ENCODE measurements at places on chromosomes 7 and 10. TPM values are rescaled to one million over a fixed set of nuclear protein-coding genes. Genes with fewer than 3 reads are reported as not detected.
A peak's percentile ranks its signal among the peaks of the same experiment; 100 is the strongest.

DNA sequence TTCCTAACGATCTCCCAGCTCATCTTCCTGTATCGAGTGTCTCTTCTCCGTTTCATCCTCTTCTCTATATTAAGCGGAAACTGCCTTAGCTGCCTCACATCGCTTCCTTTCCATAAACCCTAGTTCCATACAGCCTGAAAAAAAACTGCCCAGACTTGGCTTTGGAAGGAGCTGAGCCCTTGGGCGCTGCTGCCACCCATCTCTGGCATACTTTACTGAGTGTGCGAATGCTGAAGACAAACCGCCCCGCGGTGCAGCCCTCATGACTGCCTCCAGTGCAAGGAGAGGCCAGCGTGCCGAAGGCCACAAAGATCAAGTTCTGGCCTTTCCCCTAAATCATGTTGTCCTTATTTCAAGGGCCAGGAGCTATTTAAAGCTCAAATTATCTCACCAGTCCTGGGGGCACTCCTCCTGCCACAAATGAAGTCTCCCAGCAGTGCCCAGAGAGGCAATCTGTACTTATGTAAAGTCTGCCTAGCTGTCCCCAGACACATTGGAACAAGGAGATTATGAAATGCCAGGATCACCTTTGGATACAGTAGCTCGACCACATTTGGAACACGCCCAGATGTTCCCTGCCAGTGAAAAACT, 25.2 kb downstream of the YWHAG start:
- DNase-seq = no peak

DNA sequence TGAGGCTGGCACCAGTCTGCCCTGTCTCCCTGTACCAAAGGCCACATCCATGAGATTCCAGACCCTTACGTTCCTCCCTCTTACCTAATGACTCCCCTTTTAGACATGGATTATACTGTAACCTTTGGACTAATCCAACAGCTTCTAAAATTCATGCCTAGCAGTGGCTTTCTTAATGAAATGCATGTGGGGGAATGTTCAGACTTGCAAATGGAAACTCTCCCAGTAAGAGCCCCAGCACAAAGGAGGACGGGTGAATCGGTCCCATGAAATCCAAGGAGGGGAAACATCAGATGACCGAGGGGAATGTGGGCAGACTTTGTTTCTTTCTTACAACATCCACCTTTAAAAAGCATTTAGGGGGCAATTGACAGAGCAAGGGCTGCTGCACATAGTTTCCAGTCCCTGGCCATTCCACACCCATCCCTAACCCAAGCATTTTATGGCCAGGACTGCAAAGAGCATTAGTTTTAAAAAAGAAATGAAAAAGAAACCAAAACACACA, 71.5 kb downstream of the COL13A1 start:
- DNase-seq = no peak

GRCh38 chr7:41481353-41481752, 221.5 kb downstream of the INHBA start:
- DNase-seq = peak; percentile 22

DNA sequence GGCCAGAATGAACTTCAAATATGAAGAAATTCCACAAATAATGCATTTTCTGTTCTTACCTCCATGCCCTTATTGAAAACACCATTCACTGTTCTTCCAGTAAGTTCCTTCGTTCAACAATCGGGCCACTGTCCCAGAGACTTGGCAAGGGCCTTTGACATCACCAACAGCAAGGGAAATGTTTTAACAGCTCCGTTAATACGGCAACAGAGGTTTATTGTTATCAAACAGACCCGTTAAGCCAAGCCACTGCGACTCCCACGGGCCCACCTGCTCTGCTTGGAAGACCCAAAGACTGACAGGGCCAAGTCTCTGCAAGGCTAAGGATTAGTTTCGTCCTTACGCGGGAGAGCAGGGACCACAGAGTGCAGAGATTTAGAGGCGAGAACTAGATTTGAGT, 43.4 kb upstream of the LYZL1 start:
- DNase-seq = no peak

GRCh38 chr7:67913604-67914003, 917.0 kb downstream of the TYW1 start:
- no peak for DNase-seq

DNA sequence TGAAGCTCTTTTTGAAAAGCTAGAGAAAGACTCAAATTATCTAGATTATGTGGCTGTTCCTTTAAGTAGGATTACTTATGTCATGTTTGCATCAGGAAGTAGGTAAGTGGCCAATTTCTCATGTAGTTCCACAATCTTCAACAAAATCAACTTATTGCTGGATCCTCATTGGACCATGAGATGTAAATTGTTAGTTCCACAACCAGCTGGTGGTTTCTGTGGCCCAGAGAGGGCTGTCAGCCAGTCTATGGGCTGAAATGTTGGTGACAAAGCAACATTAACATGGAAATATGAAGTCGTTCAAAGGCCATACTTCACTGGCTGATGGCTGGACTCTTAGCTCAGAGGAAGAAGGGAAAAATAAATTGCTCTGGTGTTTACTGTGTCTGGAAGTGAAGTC, 157.9 kb downstream of the PLXDC2 start:
- no peak for DNase-seq

DNA sequence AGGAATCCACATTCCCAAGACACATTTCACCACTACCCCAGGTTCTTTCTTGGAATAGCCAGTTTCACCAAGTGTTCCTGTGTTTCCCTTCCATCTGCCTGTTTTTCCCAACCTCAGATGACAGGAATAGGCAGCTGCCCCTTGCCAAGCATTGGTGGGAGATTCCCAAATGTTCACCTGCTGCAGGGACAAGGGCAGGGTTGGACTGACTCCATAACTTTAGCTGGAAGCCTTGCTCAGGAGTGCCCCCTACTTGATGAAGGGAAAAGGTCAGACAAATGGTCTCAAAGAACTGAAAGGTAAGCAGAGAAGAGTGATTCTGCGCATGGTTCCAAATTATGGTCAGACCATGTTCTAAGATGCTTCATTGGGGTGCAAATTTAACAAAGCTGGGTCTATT, 45.1 kb upstream of the LYZL1 start:
- DNase-seq = peak; percentile 25

GRCh38 chr7:50534690-50535290, 30.4 kb downstream of the DDC start:
- DNase-seq = peak; percentile 100

GRCh38 chr10:96047004-96047649, 3.7 kb downstream of the CCNJ start:
- DNase-seq = peak; percentile 7

GRCh38 chr10:98376485-98376884, 38.5 kb downstream of the PYROXD2 start:
- peak; percentile 31 for DNase-seq

- no peak for DNase-seq
These were observed 286.3 kb downstream of the FGFR2 start for GRCh38 chr10:121311812-121312443.

- no peak for DNase-seq
These were observed 418.0 kb upstream of the ETV1 start for GRCh38 chr7:14407246-14408015.

GRCh38 chr10:373015-373414, 237.8 kb downstream of the ZMYND11 start:
- no peak for DNase-seq

GRCh38 chr10:126147866-126148587, 240.2 kb downstream of the ADAM12 start:
- DNase-seq = peak; percentile 96

- DNase-seq = no peak
These were observed 14.3 kb upstream of the ZNF212 start for GRCh38 chr7:149225106-149225505.

DNA sequence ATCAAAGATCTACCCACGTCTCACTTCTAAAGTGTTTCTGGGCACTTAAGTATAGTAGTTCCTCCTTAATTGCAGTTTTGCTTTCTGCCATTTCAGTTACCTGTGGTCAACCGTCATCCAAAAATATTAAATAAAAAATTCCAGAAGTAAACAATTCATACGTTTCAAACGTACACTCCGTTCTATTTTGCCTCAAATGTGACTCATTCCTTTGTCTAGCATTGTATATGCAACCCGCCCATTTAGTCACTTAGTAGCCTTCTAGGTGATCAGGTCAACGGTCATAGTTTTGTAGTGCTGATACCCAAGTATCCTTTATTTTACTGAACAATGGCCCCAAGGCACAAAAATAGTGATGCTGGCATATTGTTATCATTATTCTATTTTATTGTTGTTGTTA, 33.8 kb downstream of the HGF start:
- DNase-seq = peak; percentile 6

The FOXI2 gene
- total RNA-seq = not detected

DNA sequence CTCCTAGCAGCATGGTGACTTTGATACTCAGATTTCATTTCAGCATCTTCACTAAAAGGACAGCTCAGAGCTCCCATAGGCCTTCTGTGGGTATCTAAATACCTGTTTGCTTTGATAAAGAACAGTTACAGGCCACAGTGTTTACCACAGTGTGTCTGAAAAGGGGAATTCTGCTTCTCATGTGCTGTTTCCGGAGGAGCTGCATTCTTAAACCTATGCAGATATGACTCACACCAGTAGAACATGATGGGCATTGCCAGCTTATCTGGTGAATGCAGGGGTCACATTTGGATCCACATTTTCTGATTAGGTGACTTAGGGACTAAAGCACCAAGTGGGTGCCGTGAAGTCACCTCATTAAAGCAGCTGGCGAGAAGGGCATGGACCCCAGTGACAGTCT, 52.6 kb downstream of the TRRAP start:
- no peak for DNase-seq

DNA sequence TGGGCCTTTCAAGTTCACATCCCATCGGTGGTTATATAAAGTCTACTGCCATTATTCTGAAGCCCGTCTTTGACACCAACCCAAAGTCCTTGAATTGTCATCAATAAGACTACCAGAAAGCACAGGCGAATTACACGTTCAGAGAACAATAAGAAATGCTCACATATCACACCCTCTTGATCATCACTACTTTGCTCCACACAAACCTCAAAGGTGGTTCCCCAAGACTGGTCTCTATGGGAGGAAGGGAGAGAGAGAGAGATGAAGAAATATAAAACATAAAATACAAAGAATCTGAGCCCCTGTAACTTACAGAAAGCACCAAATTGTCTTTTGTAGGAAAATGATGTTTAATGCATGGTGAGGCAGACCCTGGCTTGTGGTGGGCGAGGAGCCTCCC, 4.4 kb downstream of the HIPK2 start:
- no peak for DNase-seq

DNA sequence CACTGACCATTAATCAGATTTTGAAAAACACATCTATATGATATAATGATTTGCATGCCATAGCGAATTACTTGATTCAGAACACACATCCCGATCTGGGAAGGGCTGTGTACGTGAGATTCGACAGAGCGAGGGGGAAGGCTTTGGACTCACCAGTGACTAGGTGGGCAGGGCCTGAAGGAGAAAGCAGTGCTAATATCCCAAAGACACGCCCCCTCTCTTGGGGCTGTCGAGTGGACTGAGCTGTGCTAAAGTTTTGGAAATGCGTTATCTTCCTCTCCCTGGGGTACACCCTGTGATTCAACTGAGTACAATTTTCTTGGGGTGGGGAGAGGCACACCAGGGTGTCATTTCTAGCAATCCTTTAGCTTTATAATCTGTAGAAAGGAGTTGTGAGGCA, 1.8 kb downstream of the LRRC17 start:
- DNase-seq = peak; percentile 100

- DNase-seq = no peak
These were observed 14.7 kb upstream of the ZNF107 start for GRCh38 chr7:64651203-64651602.

The ANKRD30A gene
- total RNA-seq = not detected

- DNase-seq = no peak
These were observed 587.9 kb upstream of the GALNT17 start for GRCh38 chr7:70544016-70544415.

GRCh38 chr7:8303904-8304528, 42.0 kb upstream of the ICA1 start:
- DNase-seq = no peak

The TMEM213 gene
- total RNA-seq = not detected

- DNase-seq = peak; percentile 87
These were observed 29.1 kb downstream of the GTF2IRD1 start for GRCh38 chr7:74482629-74483401.

DNA sequence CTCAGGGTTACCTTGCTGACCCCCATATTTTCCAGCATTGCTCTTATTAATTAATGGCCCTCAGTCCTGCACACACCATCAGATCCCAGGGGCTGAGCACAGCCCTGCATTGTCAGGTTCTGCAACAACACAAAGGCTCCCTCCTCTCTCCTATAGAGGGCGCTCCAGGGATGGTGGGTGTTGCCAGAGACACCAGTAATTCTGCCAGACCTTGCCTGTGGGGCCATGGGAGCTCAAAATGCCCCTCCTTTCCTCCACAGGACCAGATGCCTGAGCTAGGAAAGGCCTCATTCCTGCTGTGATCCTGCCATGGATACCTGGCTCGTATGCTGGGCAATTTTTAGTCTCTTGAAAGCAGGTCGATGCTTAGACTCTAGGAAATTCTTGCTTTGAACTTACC, 42.8 kb upstream of the PRSS58 start:
- peak; percentile 21 for DNase-seq

The PRR15 gene
- not detected for total RNA-seq

- DNase-seq = no peak
These were observed 33.2 kb upstream of the MXI1 start for GRCh38 chr10:110174201-110174600.

DNA sequence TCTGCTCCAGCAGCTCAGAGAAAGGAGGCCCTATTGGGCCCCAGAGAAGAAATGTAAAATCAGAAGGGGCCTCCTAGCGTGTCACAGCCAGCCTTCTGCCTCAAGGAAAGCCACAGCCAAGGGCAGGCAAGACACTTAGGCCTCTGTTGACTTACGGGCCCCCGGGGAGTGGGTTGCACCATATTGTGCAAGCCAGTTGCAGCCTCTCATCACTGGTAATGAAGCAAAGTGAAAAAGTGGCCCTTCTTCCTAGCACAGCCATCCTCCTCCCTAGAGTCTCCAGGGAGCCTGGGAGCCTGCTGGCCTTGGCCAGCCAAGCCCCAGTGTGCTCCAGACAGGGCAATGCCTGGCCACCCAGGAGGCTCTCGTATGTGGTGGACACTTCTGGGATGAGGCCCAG, 56.2 kb upstream of the GDF10 start:
- no peak for DNase-seq

GRCh38 chr7:44989132-44989531, 10.3 kb upstream of the MYO1G start:
- DNase-seq = no peak

The BET1 gene
- total RNA-seq = 44.3 TPM

- no peak for DNase-seq
These were observed 41.1 kb upstream of the CPN1 start for GRCh38 chr10:100122780-100123179.

- no peak for DNase-seq
These were observed 161.3 kb upstream of the LRRN3 start for GRCh38 chr7:110929480-110930249.

The SEC31B gene
- total RNA-seq = 1.5 TPM

Data from LHCN-M2 (cell line).